ENCODE measurements at places on chromosomes 6 and 20.

GRCh38 chr6:139398658-139399057 lies 24.2 kb upstream of the CITED2 start:
- no peak for DNase-seq

- DNase-seq: no peak
Observed at GRCh38 chr6:167108278-167108677, 14.6 kb upstream of the CCR6 start.

DNA sequence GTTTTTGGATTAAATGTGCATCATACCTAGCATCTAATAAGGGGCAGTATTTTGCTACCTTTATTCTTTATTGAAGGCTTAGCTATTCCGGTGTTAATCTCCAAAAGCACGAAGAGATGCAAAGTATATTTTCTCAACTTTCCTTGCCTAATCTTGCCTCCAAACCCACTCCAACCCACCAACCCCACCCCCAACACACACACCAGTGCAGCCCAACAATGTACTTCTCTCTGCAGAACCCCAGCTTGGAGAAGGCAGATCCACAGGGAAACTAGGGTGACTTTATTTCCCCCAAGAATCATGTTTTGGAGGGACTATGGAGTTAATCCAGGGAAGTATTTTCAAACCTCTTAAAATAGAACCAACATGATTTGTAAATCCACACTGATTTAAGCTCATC lies 73.6 kb downstream of the ZMYND8 start:
- no peak for DNase-seq

- DNase-seq: no peak
Observed at GRCh38 chr6:166489301-166490155, 97.0 kb downstream of the RAMACL start.

DNA sequence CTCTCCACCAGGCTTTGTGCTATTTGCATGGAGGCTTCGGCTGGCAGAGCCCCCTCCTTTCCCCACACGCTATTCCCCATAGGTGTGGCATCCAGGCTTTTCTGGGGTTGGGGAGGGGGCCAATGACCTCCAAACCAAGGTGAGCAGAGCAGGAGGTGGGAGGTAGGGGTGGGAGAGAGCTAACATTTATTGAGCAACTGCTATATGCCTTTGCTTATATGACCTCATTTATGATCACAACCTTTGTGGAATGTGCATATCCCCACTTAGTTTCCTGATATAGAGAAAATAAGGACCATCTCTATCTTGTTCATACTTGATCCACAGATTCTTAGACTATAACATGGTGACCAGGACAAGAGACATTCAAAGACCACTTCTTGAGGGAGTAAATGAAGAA lies 17.8 kb upstream of the SLC22A7 start:
- DNase-seq: no peak

GRCh38 chr6:15901141-15902115 lies 227.5 kb upstream of the MYLIP start:
- DNase-seq: peak; percentile 59

Measured in inflammatory macrophage (primary cell).